ENCODE measurements at places on chromosomes 16 and 17.

- no peak for DNase-seq
These were observed 6.7 kb upstream of the B9D1 start for GRCh38 chr17:19369107-19369778.

GRCh38 chr17:3796110-3796821 lies 4.7 kb downstream of the ITGAE start:
- DNase-seq = peak; percentile 29

DNA sequence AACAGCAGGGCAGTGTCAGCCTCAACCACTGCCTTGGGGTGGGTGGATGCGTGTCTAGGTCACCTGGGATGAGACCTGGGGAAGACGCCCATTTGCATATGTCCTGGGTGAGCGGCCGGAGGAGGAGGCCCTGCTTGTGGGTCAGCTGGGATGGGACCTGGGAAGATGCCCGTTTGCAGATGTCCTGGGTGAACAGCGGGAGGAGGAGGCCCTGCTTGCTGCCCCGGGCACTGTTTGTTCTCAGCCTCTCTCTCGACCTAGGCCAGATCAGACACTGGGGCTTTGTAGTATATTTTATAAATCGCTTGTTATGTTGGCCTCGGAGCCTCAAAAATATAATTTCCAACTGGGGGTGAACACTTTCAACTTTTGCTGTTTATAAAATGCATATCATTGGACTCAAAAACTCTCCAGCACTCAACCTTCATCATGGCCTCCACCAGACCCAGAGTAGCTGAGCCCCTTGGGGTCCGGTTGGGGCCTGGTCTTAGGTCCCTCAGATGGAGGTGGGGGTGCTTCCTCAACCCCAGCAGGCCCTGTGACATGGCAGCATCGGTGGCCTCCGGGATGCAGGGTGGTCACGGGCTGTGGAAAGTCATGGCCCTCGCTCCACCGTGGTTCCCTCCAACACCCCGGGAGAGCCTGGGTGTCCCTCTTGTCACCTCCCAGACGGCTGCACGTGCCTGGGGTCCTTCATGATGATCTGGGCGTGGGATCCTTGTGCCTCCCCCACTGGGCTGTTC lies 17.3 kb downstream of the DBNDD1 start:
- no peak for DNase-seq

DNA sequence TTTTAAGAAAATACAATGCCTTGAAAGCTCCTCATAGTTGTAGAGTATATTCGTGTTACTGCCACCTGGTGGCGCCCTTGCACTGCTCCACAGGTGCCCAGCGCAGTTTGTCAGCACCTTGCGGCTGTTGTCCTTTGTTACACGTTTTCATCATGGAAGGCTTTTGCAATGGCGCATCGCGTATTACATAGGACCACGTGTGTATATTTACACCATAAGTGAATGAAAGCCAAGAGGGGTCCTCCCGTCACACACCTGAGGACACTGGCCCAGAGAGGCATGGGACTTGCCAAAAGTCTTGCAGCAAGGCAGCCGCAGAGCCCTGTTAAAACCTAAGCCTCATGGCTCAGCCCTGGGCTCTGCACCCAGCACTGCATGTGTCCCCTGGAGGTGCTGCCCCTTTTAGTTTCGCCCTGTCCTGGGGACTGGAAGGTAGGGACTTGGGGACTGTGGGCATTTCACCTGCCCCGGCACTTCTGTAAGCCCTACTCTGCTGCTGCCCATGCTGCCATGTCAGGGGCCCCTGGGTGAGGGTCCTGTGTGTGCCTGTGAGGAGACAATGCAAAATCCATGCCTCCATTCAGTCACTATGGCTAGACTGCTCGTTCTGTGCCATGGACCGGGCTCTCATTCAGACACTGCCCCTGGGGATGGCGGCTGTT lies 24.3 kb downstream of the POLR3E start:
- peak; percentile 65 for DNase-seq

- no peak for DNase-seq
These were observed 76.3 kb upstream of the KIFC3 start for GRCh38 chr16:57878586-57878985.

DNA sequence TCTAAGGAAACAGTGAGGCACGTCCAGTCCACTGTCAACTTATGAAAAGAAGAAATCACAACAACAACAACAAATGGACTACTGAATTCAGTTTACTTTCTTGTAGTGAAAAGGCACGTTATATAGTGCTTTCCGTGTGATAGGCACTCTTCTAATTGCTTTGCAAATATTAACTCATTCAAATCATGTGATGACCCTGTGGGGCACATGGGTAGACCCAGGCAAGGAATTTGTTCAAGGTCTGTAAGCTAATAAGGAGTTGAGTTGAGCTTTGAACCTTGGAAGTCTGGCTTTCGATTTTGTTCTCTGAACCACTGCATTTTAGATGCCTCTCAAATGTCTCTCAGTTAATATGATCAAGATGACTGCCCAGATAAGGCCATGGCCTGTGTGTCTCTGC lies 295.1 kb upstream of the RBFOX1 start:
- DNase-seq = no peak

DNA sequence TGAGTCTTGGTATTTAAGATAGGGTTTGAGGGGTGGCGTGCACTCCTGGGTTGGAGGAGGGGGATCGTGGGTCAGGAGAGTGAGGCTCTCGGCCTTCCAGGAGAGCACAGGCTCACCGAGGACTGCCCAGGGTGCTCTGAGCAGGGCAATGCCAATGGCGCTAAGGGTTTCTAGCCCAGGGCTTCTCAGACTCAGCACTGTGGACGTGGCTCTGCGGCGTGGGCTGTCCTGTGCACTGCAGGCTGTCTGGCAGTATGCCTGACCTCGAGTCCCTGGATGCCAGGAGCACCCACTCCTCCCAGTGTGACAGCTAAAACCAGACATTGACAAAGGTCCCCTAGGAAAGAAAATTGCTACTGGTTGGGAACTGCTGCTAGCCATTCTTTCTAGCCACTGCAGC lies 37.2 kb upstream of the ENDOV start:
- no peak for DNase-seq

- DNase-seq = no peak
These were observed 26.9 kb downstream of the VPS35 start for GRCh38 chr16:46662123-46662522.

- DNase-seq = no peak
These were observed 4.0 kb downstream of the RSPRY1 start for GRCh38 chr16:57190136-57190535.

DNA sequence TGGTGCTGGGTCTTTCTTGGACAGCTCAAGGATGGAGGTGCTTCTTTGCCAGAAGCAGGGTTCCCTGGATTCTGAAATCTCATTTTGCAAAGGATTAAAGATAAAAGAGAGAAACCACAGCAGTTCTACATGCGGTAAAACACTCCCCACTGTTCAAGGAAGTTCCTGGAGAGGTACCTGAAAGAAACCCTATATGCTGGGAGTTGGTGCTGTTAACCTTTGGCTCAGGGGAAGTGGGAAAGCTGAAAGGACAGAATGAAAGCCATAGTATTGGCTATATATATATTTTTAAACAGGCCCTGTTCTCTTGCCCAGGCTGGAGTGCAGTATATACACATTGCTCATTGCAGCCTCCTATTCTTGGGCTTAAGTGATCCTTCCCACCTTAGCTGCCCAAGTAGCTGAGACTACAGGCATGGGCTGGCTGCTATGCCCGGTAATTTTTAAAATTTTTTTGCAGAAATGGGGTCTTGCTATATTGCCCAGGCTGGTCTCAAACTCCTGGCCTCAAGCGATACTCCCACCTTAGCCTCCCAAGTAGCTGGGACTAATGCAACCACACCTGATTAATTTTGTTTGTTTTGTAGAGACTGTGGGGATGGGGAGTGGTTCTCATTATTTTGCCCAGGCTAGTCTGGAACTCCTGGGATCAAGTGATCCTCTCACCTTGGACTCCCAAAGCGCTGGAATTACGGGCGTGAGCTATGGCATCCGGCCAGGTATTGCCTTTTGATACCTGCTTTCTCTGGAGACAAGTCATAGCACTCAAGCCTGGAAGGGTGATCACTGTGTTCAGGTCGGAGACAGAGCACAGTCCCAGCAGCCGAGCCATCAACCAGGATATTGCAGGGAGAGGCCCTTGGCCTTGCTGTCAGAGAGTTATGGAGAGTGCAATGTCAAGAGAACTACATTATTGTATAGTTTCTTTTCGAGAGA lies 55.2 kb downstream of the MSI2 start:
- no peak for DNase-seq

DNA sequence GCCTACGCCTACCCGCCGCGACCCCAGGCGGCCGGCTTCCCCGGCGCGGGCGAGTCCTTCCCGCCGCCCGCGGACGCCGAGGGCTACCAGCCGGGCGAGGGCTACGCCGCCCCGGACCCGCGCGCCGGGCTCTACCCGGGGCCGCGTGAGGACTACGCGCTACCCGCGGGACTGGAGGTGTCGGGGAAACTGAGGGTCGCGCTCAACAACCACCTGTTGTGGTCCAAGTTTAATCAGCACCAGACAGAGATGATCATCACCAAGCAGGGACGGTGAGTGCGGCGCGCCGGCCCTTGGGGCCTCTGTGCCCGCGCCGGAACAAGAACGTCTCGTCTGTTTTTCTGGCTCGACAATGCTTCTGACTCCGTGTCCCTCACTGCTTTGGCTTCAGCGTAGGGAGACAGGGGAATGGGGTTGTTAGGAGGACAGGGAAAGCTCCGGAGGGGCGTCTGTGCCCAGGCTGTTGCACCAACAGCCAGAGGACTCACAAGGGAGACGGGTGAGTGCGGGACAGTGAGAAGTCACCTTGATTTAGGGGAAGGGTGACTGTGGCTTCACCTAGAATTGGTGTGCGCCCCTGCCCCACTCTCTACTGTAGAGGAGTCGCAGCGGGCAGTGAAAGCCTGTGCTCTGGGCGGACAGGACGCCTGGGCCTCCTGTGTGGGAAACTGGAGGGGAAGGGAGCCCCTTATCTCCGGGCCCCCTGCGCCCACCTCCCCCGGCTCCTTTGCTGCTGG lies 806 bp downstream of the TBX21 start:
- DNase-seq = no peak

DNA sequence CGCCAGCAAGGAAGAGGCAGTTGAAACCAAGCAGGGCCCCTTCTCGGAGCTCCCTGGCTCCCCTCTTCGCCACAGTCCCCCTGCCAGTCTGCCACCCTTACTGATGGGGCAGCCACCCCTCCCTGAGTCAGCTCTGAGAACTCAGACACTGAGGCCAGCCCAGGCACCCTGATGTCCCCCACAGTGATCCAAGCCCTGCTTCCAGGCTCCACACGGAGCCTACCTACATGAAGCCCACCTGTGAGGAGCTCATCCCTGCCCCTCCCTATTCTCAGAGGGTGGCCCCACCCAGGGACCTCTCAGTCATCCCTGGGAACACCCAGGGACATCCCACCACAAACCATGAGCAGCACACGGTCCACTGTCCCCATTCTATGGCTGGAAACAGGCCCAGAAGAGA lies 8.9 kb downstream of the CNGB1 start:
- DNase-seq = no peak

- DNase-seq = no peak
These were observed 201.7 kb upstream of the PSMD7 start for GRCh38 chr16:74094962-74095361.

DNA sequence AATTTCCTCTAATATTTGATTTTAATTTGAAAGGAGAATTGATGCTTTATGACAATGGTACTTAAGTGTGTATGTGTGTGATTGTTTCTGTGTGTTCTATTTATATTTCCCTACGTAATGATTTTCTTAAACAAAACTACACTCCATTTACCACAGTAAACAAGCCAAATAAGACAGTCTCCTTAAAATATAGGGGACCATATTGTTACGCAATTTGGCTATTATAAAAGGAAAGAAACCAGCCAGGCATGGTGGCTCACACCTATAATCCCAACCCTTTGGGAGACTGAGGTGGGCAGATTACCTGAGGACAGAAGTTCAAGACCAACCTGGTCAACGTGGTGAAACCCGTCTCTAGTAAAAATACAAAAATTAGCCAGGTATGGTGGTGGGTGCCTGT lies 1134.1 kb downstream of the CDH8 start:
- DNase-seq = no peak

DNA sequence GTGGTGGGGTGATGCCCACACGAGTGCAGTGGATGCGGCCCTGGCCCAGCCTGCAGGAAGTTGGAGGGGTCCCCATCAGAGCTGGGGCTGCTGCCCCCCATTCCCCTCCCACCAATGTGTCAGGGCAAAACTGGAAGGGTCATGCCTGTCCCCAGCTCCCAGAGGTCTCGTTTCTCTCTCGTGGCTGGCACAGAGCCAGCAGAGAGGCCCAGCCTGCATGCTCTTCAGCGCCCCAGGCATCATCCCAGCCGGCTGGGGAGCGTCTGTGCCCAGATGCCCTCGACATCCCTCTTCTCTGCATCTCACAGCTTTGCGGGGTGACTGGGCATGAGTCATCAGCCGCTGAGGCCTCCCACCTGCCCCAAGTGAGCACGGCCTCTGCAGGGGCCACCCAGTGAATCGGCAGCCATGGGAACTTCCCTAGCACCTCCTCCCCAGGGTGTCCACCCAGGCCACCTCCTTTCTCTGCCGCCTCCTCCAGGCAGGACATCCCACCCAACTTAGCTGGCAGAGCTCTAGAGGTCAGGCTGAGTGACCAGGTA lies 9.8 kb upstream of the CSNK1D start:
- DNase-seq = peak; percentile 48

- DNase-seq = no peak
These were observed 62.2 kb downstream of the UTP18 start for GRCh38 chr17:51322390-51323029.

DNA sequence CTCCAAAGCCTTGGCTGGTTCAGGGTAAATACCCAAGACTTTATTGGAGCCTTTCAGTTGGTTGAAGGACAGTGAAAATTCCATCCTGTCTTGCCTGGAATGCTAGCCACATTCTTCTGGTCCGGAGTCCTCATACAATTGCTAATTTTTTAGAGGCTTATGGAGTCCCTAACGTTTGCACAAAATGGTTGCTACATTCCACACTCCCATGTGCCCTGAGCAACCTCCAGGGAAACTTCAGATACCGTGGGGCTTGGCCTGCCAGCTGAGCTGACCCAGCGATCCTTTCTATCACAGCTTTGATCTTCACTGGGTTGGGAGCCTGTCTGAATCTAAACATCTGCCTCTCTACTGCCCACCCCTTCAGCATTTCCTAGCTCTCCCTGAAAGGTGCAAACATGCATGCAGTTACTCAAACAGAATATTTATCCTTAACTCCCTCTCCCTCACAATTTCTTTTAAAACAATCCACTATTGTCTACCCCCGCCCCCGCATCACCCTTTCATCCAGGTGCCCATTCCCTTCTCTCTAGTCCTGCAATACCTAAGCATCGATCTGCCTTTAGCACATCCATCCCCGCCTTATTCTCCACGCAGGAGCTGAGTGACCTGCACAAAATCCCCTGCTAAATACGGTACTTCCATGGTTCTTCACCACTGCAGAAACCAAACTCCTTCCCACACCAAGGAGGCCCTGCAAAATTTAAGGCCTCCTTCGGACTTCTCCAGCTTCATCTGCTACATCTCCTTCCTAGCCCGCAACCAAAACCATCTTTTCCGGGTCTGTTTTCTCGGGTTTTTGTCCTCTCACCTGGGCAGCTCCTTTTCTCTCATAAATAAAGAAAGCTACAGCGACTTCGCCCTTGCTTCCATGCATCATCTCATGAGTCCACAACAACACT lies 810 bp upstream of the GAN start:
- DNase-seq = peak; percentile 18
